ENCODE measurements at places on chromosomes 6 and 20. TPM values are rescaled to one million over a fixed set of nuclear protein-coding genes. Genes with fewer than 3 reads are reported as not detected.
A peak's percentile ranks its signal among the peaks of the same experiment; 100 is the strongest.

The SIRPD gene
- not detected for polyA plus RNA-seq

The PET117 gene
- 12.1 TPM for polyA plus RNA-seq

The PSMG4 gene
- 15.3 TPM for polyA plus RNA-seq

GRCh38 chr20:53655625-53656292 is 62.1 kb upstream of the ZNF217 start:
- DNase-seq = no peak

- no peak for DNase-seq
Observed at GRCh38 chr6:90397929-90398674, 101.5 kb upstream of the BACH2 start.

GRCh38 chr6:26172608-26172968 is 85.4 kb downstream of the HFE start:
- DNase-seq = no peak

- no peak for DNase-seq
Observed at GRCh38 chr20:53402233-53403005, 191.2 kb downstream of the ZNF217 start.

GRCh38 chr6:8657522-8657921 is 222.2 kb upstream of the SLC35B3 start:
- DNase-seq = no peak

GRCh38 chr20:53668992-53669391 is 75.4 kb upstream of the ZNF217 start:
- DNase-seq = no peak

GRCh38 chr20:50202677-50203076 is 12.0 kb downstream of the CEBPB start:
- no peak for DNase-seq

GRCh38 chr20:56409521-56409920 is 2.5 kb upstream of the CASS4 start:
- DNase-seq = peak; percentile 67

- no peak for DNase-seq
Observed at GRCh38 chr6:124973780-124974179, 11.5 kb downstream of the RNF217 start.

- no peak for DNase-seq
Observed at GRCh38 chr6:50076431-50076830, 26.7 kb upstream of the DEFB112 start.

GRCh38 chr6:70734979-70735378 is 67.3 kb downstream of the SMAP1 start:
- DNase-seq = no peak

- DNase-seq = no peak
Observed at GRCh38 chr20:39090906-39091305, 128.8 kb downstream of the DHX35 start.

GRCh38 chr6:139756381-139756780 is 381.9 kb upstream of the CITED2 start:
- no peak for DNase-seq

DNA sequence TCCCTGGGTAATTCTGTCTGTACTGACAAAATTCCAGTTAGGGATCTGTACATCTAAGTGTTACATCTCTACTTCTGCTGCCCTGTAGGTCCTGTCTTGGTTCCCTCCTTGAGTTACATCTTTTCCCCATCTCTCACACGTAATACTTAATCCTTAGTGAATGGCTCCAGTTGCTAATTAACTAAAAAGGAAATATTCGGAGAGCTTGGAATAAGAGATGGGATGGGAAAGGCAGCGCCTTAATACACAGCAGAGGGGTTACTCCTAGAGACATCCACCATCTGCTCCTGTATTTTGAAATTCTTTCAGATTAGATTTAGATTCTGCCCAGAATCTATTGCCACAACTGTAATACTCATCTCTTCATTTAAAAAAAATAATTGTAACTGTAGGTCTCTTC is 384.0 kb downstream of the SAMD5 start:
- no peak for DNase-seq

GRCh38 chr6:37680668-37681067 is 17.0 kb downstream of the MDGA1 start:
- no peak for DNase-seq

- DNase-seq = no peak
Observed at GRCh38 chr6:50815436-50816114, 3.1 kb upstream of the TFAP2B start.

DNA sequence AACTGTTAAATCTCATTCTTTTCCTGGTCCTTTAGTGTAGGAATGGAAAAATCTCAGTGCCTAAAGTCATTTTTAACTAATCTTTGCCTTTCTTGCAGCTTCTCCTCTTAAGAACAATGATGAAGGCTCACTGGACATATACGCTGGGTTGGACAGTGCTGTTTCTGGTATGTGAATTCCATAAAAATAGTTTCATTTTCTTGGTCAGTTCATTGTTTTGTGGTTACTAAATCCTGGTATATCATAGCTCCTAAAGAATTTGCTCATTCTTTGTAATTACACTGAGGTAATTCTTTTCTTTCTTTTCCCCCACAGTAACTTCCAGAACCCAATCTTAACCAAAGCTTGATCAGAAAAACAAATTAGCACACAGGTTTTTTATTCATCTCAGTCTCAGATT is 23.4 kb downstream of the CASP8AP2 start:
- DNase-seq = peak; percentile 20

Data from AG04450 (cell line).